ENCODE measurements at places on chromosomes 2 and 18.

GRCh38 chr2:3545788-3546478, 12.2 kb downstream of the RNASEH1 start:
- DNase-seq: no peak

GRCh38 chr2:239678186-239678490, 277.3 kb upstream of the HDAC4 start:
- DNase-seq: peak; percentile 73

DNA sequence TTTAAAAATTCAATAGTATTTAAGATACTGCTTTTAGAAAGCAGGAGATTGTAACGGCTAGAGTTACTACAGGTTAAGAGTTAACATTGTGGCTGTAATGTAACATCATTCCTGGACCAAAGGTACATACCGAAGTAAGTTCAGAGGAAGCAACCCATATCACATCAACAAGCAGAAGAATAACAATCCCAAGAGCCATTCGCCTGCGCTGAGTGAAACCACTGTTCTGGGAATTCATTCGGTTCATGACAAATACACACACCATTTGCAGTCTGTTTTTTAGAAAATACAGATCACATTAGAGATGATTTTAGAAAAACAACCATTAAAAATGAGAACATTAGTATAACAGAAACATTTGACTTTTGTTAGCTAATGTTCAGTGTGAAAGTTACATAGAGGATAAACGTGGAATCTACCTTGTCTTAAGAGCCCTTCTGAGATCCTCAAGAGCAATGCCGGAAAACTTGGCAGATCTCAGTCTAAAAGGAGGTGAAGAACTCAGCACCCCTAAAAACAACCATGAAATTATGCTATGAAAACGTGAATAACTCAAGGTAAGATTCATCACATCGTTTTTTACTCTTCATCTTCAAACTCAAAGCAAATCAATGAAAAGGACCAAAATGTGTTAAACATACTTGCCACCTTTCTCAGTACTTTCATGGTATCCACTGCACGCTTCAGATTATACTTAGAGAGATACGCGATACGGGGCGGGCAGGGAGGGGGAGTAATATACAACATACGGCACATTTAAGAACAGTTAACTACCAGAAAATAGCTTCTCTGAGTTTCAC, 1.2 kb downstream of the SLC35F5 start:
- DNase-seq: no peak

GRCh38 chr2:101558740-101559525, 84.0 kb upstream of the RFX8 start:
- no peak for DNase-seq

DNA sequence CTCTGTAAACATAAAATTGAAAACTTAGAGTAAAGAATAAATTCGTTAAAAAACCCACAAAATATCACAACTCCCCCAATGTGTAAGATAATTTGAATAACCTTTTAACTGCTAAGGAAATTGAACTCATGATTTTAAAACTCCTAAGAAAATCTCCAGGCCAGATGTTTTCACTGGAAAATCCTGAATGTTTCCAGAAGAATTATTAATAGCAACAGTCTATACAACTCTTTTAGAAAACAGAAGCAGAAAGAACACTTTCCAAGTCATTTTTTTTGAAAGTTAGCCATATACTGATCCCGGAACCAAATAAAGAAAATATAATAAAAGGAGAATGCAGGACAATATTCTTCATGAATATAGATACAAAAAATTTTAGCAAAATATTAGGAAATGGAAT, 165.6 kb downstream of the ACOXL start:
- no peak for DNase-seq

DNA sequence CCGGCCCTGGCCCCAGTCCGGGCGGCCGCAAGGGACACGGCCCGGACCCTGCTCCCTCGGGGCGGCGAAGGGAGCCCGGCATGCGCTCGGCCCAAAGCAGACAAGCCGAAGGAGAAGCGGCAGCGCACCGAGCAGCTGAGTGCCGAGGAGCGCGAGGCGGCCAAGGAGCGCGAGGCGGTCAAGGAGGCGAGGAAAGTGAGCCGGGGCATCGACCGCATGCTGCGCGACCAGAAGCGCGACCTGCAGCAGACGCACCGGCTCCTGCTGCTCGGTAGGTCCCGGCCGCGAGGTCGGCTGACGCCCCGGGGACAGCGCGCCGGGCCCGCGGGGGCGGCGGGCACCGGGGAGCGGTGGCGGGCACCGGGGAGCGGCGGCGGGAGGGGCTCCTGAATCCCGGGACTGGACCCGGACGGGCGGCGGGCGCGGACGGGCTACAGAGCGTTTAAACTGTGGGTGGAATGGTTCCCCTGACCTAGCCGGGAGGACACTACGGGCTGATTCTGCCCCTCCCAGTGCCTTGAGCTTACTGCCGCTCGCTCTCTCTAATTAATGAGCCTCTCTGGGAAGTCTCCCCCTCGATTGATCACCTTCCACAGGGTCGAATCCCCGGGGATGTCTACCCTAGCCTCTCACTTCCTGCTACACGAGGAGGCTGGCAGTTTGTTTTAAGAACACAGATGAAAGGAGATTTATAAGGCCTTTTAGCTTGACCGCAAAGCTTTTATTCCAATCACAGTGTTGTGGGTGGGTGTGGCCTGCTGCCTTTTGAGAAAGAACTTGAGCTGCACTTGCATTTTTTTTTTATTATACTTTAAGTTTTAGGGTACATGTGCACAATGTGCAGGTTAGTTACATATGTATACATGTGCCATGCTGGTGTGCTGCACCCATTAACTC, 853 bp downstream of the GNAL start:
- DNase-seq: peak; percentile 44

- DNase-seq: no peak
These were observed 33.4 kb upstream of the ABCA12 start for GRCh38 chr2:215171796-215172195.

- DNase-seq: no peak
These were observed 158.4 kb downstream of the BCL2 start for GRCh38 chr18:63161032-63161760.

- no peak for DNase-seq
These were observed 29.8 kb downstream of the SPEG start for GRCh38 chr2:219464286-219465032.

DNA sequence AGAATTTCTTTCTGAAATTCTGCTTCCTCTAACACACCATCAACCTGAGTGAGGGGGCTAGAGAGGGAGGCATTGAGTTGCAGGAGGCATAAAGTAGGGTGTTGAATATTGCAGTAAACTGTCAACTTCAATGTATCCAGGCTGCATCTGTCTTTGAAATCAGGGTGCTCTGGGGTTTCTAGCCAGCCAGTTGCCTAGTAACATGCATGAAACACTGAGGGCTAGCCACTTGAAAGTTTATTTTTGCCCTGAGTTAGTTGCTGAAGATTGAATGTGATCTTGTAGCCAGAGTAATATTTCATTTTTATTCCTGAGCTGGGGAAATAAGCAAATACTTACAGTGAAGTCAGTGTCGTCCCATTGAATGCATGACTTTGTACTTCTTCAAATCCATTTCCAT, 41.9 kb downstream of the LHCGR start:
- no peak for DNase-seq

- DNase-seq: no peak
These were observed 453.7 kb upstream of the CELF4 start for GRCh38 chr18:38019292-38019691.

- no peak for DNase-seq
These were observed 214.9 kb downstream of the DSEL start for GRCh38 chr18:67301592-67301991.

- no peak for DNase-seq
These were observed 16.1 kb downstream of the MAPRE3 start for GRCh38 chr2:26986576-26986975.

DNA sequence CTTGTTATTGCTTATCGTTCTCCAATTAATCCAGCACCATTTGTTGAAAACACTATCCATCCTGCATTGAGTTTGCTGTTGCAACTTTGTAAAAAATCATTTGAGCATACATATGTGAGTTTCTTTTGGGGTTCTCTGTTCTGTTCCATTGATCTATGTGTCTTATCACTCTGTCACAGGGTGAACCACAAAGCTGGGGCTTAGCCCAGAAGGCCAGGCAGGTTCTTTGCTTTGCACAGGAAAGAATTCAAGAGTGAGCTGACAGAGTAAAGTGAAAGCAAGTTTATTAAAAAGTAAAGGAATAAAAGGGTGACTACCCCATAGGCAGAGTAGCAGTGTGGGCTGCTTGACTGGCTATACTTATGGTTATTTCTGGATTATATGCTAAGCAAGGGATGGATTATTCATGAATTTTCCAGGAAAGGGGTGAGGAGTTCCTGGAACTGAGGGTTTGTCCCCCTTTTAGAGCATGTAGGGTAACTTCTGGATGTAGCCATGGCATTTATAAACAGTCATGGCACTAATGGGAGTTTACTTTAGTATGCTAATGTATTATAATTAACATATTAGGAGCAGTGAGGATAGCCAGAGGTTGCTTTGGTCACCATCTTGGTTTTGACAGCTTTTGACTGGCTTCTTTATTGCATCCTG, 46.8 kb downstream of the RNF138 start:
- DNase-seq: no peak

GRCh38 chr2:230268606-230269243, 43.2 kb downstream of the SP140 start:
- no peak for DNase-seq

DNA sequence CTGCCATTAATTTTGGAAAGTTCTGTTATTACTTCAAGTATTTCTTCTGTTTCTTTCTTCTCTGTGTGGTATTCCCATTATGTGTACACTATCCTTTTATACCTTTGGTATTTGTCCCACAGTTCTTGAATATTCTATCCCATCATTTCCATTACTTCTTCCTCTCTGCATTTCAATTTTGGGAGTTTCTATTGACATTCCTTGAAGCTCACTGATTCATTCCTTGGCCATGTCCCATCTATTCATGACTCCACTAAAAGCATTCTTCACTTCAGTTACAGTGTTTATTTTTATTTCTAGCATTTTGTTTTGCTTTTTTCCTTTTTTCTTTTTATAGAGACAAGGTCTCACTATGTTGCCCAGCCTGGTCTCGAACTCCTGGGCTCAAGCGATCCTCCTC, 30.3 kb downstream of the PROC start:
- DNase-seq: no peak

DNA sequence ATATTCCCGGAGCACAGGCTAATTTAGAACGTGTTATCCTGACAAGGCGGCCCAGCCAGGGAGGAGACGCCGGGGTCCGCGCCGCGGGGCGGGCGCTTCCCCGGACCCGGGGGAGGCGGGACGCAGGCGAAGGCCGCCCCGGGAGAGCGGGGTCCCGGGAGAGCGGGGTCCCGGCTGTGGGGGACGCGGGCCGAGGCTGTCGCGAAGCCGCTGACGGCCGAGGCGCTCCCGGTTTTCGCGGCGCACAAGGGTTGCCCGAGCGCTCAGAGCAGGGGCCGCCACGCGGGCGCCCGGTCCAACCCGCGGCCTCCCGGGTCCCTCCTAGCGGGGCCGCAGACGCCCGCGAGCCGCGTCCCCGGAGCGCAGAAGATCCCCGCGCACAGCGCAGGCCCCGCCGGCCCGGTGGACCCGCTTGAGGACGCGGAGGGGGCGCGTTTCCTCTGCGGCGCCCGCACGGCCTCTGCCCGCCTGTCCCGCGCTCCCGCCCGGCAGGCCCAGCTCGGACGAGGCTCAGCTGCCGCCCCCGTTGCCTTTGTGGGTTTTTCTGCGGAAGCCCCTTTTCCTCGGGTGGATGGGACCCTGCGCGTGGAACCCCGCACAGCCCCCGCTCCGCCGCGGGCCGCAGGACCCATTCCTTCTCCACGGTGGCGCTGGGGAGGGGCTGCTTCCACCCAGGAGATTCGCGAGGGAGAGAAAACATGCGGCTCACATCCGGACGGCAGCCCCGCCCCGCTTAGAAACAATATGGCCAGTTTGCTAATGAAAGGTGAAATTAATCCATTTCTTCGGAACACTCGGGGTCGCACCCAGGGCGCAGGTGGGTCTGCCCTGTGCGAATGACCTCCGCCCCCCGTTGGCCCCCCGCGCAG, 9.6 kb upstream of the KCNG2 start:
- DNase-seq: no peak

- no peak for DNase-seq
These were observed 204.5 kb upstream of the REV1 start for GRCh38 chr2:99694331-99694730.

DNA sequence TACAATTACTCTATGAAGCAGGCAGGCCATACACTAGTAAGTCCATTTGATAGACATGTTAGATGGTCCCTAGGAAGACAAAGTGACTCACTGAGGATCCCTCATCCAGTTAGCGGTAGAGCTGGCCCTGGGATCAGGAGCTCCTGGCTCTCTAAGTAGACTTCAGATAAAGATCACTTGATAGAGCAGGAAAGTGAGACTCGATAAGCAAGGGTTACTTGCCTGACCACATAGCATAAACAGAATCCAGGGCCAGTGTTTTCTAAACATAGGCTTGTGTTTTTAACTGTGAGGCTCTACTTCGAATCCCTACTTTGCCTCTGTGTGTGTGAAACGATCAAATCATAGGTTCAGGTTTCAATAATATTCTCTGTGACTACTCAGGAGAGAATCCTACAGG, 355.2 kb upstream of the TRIB2 start:
- no peak for DNase-seq

GRCh38 chr2:225270053-225270452, 129.5 kb upstream of the NYAP2 start:
- DNase-seq: no peak

DNA sequence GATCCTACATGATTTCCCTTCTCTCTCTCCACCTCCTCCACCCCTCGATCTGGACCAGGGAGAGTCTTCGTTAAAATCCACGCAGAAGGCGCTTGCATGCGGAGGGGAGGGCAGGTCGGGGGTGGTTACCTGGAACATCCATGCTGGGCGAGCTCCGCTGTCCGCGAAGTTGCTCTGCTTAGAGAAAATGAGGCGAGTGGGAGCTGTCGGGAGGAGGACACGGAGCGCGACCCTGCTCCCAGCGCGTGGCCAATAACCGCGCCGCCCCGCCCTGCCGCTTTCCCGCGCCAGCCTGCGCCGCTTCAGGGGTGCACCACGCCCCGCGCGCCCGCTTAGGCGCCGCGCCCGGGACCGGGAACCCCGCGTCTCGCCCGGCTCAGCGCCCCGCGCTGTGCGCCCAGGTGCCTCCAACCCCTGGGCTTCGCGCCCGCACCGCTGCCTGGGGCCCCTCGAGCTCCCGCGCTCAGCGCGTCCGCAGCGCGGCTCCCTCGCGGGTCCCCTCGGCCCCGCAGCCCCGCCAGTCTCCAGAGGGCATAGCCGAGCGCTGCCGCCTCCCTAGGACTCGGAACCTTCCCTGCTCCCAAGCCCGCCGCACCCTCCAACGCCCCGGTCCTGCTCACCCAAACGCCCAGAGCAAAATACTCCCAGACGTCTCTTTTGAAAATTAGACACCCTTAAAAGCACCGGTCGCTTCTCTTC, 636 bp downstream of the CBLN2 start:
- no peak for DNase-seq

DNA sequence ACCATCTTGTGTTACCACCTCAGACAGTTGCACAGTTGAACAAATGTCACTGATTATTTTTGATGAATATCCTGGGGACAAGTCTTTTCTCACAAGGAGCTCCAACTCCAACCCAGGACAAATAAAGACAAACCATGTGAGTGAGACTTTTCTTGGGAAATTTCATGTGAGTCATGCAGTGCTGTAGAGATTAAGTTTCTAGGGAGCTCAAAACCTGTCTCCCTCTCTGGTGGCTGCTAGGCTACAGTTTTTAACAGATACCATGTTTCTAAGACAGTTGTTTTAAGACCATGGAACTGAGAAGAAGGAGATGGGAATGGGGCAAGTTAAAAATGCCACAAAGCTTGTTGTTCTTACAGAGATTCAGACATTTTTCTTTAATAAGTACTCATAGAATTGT, 255.5 kb downstream of the RIT2 start:
- no peak for DNase-seq

- DNase-seq: peak; percentile 43
These were observed 223.4 kb downstream of the WDPCP start for GRCh38 chr2:63364866-63365265.

All from NCI-H526 (cell line).